ENCODE measurements at places on chromosomes 3 and 15. TPM values are rescaled to one million over a fixed set of nuclear protein-coding genes. Genes with fewer than 3 reads are reported as not detected.

The ECT2 gene
- total RNA-seq: 38.4 TPM

The POLQ gene
- total RNA-seq: 20.7 TPM

The SLCO2A1 gene
- total RNA-seq: not detected

DNA sequence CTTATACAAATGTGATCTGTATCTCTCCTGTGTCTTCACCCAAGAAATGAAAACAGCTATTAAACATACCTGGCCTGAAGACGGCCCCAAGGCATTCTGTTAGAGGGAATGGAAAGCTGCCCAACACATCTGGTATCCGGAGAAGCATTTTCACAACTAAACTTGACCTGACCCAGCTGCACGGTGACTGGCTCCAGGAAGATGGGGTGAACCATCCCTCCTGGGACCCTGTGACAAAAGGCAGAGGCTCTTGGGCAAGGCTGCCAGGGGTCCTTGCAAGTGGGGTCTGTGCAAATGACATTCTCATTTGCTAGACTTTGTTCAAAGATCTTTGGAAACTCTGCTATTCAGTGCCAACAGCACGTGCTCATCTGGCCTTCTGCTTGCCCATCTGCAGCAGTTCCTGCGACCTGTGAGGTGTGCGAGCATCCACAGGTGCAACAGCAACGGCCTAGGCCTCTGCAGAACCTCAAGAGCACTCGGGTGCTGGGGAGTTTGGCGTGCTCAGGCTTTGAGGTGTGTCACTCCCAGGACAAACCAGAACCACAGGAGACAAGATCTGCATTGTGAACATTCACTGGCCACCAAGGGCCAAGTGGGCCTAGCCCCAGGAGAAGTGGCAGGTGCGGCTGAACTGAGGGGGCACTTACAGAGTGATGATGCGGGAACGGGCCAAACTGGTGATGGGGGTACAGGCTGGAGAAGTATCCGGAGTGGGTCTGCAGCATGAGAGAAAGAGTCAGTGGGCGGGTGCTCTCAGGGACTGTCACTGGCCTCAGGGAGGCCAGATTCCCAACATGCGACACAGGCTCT is 71.8 kb downstream of the SENP2 start:
- no peak for DNase-seq

DNA sequence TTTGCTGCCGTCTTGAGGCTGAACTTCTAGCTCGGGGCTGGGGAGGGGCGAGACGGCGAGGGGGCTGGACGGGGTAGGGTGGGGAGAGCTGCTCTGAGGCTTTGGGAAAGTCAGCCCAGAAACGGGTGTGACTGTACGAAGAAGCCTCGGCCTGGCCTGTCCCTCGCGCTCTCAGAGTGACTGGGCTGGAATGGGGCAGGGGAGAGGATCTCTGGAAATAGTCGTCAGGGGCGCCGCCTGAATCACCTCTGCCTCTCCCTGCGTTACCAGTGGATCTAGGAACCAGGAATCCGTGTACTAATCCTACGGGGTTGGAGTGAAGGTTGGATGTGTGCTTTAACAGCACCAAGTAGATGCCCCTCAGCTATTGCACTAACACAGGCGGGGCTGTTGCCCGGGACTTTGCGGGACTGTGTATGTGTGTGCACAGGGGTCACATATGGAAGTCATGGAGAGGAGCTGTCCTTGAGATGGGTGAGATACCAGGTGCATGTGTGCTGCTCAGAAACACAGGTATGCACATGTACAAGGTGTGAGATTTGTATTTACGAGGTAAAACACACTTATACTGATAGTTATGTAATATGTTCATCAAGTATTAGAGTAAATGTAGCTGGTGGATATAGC is 591 bp downstream of the FOXL2NB start:
- DNase-seq: no peak

- no peak for DNase-seq
Measured at GRCh38 chr3:134374791-134375581, 739 bp upstream of the AMOTL2 start.

DNA sequence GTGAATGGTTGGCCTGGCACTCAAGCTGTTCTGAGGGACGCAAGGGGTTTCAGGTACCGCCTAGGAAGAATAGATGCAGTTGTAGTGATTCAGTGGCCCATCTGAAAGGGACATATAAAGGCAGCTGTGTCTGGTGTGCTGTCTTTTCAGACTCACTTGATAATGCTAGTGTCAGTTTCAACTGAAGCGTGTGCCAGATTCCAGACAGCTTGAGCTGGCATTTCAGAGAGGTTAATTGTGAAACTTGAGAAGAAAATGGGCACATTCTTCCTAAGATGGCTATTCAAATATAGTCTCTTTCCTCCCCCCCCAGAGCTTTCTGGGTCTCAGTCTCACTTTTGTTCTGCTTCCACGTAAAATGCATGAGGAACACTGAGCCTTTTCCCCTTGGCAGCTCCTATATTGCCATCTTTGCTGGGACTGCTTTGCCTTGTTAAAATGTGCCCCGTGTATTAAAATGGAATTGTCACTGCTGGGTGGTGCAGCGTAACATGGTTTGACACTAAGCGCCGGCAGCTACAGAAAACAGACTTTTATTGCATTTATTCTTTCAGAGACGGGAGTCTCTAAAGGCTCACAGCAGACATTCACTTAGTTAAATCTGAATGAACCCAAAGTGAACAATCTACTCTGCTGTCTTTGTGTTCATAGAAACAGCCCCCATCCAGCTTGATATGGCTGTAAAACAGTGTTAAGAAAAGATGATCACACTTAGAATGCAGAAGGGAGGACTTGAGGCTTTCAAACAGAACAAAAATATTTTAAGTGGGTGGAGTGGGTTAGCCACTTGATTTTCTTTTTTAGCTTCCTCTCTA is 478.7 kb downstream of the RBMS3 start:
- DNase-seq: no peak

GRCh38 chr3:37417297-37418082 is 243.1 kb upstream of the LRRFIP2 start:
- no peak for DNase-seq

All from activated naive CD8-positive, alpha-beta T cell treated with anti-CD3 and anti-CD28 coated beads for 36 hours (primary cell).